ENCODE measurements at places on chromosomes 7 and 10.

DNA sequence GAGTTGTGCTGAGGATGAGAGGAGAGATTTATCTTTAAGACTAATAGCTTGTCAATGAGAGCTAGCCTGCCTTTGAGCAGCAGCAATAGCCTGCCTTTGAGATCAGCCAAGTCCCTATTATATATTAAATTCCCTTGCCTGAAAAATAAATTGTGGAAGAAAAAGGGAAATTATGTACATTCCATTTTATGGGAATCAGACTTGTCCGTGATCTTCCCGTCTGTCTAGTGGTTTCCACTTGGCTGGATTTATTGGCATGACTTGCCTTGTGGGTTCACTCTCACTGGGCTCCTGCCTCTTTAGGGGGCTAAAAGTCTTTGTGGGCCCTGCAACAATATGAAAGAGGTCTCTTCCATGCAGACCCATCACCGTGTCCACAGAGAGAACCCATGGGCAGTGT is 171.7 kb upstream of the FRMD4A start:
- DNase-seq: no peak

- DNase-seq: no peak
Measured at GRCh38 chr7:26603631-26604030, 260.8 kb downstream of the SKAP2 start.

GRCh38 chr10:101172741-101173140 is 41.6 kb downstream of the TLX1 start:
- DNase-seq: no peak

DNA sequence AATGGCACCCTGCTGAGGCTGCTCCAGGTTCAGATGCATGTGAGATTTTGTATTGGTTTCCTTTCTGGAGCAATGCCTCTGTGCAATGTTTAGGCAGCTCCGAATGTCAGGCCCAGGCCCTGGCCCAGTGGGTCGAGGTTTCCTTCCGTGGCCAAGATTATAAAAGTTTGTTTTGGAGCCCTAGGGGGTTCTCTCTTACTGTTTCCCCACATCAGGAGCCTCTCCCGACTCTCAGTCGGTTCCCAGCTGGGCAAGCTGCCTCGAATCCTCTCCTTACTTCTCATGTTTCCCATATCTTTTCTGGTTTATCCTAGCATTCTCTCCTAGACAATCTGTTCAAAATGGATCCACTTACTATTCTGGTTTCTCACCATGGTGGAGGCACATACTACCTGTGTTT is 11.0 kb downstream of the TMEM140 start:
- DNase-seq: no peak

- DNase-seq: peak; percentile 43
Measured at GRCh38 chr10:74165530-74165901, 14.5 kb downstream of the ADK start.

- no peak for DNase-seq
Measured at GRCh38 chr10:124867304-124867703, 65.7 kb downstream of the ABRAXAS2 start.

- DNase-seq: no peak
Measured at GRCh38 chr7:80816806-80817205, 102.0 kb downstream of the SEMA3C start.

DNA sequence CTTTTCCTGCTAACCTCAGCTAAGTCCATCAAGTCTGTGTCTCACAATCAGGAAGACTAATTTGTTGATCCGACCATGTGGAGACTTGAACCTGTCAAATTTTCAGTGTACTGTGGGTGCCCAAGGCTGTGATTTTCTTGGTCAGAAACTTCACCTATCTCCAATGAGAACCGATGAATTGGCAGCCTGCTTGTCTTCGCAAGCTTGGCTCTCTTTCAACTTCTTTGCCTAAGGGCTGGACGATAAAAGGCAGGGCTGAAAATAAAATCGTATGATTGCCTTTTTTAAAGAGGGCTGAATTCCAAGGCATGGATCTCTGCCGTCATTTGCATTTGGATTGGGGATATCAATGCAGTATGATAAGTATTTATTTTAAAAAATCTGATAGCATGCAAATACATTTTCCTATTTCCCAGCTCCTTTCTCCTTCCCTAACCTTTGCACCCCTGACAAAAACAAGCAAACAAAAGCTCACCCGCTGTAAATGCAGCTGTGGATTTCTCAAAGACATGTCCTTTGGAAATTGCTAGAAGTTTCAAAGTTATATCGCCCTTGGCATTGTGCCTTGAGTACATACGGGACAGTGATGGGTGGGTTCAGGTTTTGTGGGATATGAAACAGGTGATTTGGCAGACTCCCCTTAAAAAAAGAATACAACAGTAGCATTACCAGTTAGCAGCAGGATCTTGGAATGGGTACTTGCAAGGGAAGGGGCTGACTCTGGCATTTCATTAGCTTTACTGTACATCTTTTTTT is 80.6 kb downstream of the NPTX2 start:
- DNase-seq: no peak

GRCh38 chr7:132580717-132581285 is 4.5 kb upstream of the PLXNA4 start:
- DNase-seq: peak; percentile 84

DNA sequence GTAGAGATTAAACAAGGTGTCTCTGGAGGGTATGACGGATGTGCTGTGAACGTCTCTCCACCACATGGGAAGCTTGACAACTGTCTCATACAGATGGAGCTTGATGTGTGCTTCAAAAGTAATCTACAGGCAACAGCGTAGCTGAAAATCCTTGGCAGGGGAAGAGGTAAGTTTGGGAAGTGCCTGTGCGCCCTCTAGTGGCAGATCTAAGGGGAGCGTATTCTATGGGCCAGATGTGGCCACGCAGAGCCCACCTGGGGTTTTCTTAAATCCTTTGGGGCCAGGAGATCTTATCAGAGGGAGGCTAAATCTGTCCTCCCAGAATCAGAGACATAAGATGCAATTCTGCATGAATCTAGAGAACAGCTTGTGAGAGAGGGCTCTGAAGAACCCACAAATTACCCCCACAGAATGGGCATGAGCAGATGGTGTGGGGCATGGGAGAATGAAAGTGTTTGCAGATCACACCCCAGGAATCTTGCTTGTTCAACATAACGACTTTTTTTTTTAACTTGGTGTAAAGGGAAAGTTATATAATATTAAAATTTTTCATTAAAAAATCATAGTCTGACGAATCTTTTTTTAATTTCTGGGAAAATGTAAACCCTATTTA is 91.2 kb upstream of the MPP7 start:
- DNase-seq: peak; percentile 82

- peak; percentile 7 for DNase-seq
Measured at GRCh38 chr10:35306852-35307251, 29.5 kb upstream of the CCNY start.

DNA sequence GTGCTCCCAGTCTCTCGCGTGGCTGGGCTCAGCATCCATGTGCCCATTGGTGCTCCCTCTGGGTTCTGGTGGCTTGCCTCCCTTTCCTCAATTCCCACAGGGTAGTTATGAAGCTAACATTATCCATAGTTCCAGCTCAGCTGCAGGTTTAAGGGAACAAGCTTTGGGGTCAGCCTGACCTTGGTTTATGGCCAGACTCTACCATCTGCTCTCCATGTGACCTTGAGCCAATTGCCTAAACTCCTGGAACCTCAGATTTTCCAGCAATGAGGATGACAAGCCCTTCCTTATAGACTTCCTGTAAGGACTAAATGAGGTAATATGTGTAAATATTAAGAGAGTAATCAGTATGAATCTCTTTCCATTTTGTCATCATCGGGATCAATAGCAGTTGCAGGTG is 10.1 kb upstream of the SLC29A3 start:
- no peak for DNase-seq

DNA sequence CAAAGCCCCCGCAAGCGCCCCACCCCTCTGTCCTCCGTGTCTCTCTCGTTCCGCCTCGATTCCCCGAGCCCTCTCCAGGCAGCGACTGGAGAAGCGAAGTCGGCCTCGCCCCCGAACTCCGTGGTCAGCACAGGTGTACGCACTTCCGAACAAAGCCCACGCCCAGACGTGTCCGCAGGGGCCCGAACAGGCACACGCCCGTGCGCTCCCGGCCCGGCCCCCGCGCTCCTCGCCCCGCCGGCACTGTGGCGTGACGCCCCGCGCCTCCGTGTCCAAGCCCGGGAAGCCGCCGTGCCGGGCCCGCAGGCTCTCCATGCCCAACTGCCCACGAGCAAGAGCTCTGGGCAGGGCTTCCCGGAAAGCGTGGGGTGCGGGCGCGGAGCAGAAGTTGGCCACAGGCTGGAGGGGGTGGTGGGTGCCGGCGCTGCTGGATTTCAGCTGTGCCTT is 662 bp downstream of the NRCAM start:
- DNase-seq: peak; percentile 54

DNA sequence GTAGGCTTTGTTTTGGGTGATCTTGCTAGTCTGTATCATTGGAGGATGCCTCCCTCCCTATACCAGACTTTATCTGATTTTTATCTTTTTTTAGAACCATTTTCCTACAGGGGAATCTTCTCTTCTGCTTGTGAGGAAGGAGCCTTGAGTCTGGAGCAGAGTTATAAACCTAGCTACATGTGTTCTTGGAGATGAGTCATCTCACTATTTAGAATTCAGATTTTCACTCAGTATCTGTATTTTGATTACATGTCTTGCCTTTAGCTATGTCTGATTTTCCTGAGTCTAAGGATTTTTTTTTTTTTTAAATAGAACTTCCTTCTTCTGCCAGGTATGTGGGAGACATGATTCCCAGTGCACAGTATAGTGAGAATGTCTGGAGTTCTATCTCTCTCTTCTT is 211.6 kb upstream of the MBL2 start:
- DNase-seq: no peak

- DNase-seq: no peak
Measured at GRCh38 chr10:42632564-42632963, 5.8 kb downstream of the ZNF33B start.

GRCh38 chr7:98137134-98137825 is 30.6 kb downstream of the LMTK2 start:
- no peak for DNase-seq

- DNase-seq: peak; percentile 86
Measured at GRCh38 chr7:119392-120163, 72.8 kb upstream of the FAM20C start.

DNA sequence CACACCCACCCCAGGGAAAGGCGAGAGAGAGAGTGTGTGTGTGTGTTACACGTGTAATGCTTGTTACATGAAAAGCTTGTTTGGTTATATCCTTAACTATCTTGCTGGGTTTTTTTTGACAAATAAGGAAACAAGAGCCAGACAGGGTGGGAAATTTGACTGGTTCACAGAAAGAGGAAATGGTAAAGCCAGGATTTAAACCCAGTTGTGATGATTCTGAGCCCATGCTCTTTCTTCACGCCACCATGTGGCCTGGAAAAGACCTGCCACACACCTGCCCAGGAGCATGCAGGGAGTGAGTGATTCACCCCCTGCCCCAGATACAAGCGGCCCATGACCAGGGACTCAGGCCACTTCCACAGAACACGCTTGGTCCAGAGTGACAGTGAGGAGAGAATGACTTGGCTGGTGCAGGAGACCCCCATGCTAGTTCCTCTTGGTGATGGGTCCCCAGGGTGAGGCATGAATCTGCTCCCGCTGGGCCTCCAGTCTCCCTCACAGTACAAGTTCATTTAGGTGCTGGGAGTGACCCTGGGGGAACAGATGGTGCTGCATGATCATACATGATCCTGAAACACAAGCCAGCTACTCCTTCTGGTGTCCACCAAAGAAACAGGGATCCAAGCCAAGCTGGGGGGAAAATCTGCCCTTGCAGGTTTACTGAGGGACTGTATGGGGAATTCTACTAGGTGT is 21.0 kb upstream of the EIF5AL1 start:
- DNase-seq: peak; percentile 76

GRCh38 chr7:27160546-27161213 is 4.2 kb upstream of the HOXA7 start:
- peak; percentile 93 for DNase-seq

GRCh38 chr7:64997927-64998391 is 7.1 kb upstream of the ZNF117 start:
- no peak for DNase-seq

DNA sequence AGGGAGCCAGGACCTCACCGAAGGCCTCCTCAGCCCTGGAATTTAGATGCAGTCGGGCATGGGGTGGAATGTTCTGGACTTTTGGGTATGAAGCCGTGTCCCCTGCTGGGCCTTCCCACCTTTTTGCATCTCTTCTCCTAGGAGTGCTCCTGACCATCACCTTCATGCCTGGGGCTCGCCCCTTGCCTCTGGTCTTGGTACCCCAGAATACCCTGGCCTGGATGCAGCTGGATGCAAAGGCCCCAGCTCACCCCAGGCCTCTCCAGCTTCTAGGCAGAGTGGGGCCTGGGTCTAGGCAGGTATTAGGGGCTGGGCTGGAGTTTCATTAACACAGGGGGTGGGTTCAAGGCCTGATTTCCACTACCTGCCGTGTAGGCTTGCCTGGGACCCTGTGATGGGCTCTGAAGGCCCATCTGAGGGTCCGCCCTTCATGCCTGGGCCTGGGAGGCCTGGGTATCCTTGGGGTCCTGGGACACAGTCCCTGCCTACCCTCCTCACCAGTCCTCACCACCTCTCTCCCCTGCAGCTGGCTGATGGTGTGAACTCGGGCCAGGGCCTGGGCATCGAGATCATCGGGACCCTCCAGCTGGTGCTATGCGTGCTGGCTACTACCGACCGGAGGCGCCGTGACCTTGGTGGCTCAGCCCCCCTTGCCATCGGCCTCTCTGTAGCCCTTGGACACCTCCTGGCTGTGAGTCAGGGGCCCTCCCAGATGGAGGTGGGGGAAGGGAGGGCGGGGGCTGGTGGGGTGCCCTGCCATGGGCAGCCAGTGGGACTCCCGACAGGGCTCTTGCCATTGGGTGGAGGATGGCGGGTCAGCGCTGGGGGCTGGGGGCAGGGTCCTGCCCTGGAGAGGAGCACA is 10.1 kb downstream of the AQP1 start:
- no peak for DNase-seq

DNA sequence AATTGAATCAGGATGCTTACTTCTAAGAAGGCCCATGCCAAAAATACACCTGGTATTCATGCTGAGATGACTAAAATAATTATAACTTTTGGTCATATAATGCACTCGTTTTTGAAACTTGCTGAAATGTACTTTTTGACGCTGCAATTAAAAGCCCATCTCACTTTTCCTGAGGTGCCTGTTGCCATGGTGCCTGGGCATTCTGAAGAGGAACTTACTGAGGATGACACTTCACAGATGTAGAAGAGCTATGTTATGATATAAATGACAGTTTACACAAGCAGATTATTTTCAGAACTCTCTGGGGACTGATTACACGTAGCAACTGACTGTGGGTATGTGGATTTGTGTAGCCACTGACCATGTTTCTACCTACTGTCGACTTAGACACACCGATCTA is 182.4 kb downstream of the TPK1 start:
- DNase-seq: no peak

- DNase-seq: no peak
Measured at GRCh38 chr10:7662522-7662921, 4.2 kb downstream of the ITIH5 start.

DNA sequence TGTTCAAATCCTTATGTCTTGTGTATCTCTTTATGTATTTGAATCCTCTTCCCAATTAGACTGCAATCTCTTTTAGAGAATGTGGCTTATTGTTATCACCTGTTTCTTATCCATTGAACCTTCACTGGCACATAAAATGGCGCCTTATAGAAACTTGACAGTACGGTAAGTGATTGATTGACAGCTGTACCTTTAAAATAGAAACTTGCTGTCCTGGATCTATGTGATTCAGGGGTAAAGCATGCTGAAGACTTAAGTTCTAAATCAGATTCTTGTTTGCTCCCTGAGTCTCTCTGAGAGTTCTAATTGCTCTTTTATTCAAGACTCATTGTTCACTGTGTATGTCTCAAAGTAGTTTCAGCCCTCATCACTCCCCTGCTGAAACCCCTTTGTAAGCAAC is 91.3 kb downstream of the CACNB2 start:
- no peak for DNase-seq
